LoVo (cell line): ENCODE measurements at places on chromosomes 11 and 22.
A peak's percentile ranks its signal among the peaks of the same experiment; 100 is the strongest.

GRCh38 chr11:18011633-18012032 is 1.2 kb downstream of the SERGEF start:
- no peak for DNase-seq

DNA sequence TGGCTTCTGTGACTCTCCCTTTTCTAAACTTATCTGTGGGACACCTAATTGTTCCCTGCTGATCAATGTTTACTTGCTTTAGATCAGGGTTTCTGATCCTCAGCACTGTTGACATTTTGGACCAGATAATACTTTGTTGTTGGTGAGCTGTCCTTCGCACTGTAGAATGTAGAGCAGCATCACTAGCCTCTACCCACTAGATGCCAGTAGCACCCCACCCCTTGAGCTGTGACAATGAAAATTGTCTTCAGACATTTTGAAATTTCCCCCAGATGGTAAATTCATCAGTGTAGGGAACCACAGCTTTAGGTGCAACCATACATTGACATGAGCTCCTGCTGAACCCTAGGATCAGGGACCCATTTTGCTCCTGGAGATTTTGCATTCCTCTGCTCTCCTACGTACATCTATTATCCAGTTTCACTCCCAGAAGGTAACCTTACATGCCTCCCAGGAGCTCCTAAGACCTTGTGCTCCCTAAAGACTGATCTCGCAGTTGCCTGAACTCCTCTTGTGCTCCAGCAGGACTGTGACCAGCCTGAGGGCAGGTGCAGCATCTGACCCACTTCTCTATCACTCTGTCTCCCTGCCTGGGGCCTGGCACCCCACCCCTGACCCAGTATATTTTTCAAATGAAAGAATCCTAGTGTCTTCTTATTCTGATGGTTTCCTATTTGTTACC is 107.8 kb downstream of the FAR1 start:
- DNase-seq: peak; percentile 43

GRCh38 chr11:134283461-134284230 is 7.5 kb downstream of the GLB1L3 start:
- no peak for DNase-seq

- DNase-seq: no peak
Observed at GRCh38 chr11:113104691-113105251, 143.6 kb downstream of the NCAM1 start.
